ENCODE measurements at places on chromosomes 7 and 10.

DNA sequence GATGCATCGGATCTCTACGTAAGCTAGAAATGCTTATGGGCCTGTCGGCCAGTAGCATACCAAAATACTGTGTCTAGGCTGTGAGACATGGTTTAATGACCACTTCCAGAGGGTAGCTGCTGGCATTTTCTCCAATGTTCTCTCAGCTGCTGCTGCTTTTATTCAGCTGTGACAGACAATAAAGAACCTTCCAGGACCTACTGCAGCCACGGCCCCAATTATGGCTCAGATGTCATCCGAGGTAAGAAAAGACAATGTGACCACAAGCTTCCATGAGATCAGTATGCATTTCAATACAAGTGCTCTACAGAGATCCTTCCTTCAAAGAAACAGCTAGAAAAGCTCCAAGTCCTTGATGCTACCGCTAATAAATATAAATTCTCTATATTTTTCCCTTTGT, 256.2 kb downstream of the SDHAF3 start:
- no peak for DNase-seq

DNA sequence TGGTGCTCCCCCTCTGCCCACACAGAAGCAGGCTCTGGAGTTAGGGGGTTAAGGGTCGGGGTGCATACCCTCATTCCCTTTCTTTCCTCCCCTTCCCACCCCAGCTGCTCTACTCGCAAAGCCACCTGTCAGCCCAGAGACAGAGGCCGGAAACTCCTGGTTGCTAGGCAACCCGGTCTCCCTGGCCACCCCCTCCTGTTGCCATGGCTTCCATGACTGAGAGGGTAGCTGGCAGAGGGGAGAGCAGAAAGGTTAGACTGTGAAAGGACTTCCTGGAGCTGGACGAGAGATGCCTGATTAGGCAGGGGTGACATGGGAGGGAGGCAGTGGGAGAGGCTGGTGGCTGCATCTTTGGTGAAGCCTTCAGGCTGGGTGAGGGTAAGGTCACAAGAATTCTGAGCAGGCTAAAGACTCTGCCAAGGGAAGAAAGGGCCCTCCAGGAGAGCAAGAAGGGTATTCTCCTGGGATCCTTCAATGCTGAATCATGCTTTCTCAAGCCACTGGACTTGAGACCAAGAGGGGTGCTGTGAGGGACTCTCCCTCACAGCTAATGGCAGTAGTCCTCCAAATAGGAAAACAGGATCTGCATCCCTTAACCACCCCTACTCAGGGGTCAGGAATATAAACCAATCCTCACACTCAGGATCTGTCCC, 5.4 kb downstream of the PSD start:
- DNase-seq, result peak; percentile 67

DNA sequence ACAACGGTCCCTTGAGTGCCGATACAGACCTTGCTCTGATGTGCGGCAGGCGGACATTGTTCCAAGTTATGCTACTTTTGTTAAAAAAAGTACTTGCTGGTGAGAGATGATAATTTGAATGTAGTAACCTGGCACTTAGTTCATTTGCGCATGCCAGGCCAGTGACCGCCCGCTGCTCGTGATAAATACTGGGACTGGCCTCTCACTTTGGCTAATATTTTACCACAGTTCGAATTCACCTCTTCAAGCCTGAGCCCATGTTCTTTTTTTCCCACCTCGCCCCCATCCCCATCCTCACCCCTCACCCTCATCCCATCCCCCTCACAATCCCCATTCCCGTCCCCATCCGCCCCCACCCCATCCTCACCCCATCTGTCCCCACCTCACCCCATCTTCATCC, 126.4 kb downstream of the DNAJB6 start:
- no peak for DNase-seq

GRCh38 chr7:135731131-135731530, 3.1 kb upstream of the SLC13A4 start:
- no peak for DNase-seq

- no peak for DNase-seq
Measured at GRCh38 chr10:34938399-34938670, 123.2 kb upstream of the PARD3 start.

DNA sequence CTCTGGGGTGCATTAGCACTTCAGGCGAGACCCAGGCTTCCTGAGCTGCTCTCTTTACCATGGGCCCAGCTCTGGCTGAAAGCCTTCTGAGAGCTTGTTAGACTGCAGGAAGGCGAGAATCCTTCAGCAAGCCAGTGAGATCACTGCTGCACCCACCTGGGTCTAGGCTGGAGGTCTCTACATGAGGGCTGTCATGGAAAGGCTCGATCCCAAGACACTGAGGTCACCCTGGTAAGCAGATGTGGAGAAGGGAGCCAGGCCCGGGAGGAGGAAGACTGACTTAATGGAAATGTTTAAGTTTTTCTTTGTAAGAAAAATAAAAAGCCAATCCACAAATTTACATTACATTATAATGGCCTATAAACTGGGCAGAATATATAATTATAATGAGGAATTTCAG, 684.5 kb downstream of the TNS3 start:
- no peak for DNase-seq

DNA sequence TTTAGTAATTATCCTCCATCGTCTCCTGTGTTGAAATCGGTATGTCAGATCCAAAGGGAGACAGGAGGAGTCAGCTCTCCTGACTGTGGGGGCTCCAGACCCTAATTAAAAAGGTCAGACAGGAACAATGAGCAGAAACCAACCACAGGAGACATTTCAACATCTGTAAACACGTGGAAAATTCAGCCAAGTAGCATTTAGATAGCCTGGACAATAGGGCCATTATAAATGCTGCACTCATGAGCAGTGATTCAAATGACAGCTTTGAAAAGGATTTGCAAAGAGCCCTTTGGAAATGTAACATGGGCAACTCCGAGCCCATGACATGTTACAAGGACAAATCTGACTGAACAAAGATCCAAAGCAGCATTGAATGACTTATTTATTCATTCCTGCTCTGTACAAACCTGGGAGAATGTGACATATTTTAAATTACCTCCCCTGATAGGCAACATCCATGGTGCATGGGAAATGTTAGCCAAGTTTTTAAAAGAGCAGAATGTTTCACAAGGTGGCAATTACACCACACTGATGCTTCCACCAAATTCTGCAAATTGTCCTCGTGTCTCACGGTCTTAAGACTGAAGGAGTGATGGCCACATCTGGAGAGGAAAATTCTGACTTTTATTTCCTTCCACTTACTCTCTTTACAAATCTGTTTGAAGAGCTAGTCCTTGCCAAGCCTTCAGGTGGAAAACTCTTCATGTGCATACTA, 113.3 kb upstream of the KMT2E start:
- no peak for DNase-seq

DNA sequence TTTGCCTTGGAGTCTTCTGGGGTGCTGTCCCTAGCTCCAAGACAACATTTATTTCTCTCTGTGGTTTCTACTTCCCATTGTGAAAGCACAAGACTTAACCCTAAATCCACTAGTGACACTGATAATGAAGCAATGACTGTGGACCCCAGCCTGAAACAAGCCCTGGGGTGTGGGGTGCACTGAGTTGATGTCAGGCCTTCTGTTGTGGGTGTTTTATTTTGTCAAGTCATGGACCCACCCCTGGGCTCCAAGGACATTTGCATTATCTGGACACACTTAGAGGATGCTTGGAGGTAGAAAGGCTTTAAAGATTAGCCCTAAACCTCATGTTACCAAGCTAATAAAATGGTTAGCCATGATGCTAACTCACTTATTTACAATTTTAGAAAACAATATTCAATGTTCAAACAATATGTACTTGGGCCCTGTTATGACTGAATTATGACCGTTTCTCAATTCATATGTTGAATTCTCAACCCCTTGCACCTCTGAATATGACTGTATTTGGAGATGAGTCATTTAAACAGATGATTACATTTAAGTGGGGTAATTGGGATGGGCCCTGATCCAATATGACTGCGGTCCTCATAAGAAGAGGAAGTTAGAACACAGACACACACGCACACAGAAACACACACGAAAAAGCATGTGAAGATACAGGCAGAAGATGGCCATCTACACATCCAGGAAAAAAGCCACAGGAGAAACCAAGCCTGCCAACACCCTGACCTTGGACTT, 137.2 kb upstream of the IGFBP3 start:
- DNase-seq, result no peak

DNA sequence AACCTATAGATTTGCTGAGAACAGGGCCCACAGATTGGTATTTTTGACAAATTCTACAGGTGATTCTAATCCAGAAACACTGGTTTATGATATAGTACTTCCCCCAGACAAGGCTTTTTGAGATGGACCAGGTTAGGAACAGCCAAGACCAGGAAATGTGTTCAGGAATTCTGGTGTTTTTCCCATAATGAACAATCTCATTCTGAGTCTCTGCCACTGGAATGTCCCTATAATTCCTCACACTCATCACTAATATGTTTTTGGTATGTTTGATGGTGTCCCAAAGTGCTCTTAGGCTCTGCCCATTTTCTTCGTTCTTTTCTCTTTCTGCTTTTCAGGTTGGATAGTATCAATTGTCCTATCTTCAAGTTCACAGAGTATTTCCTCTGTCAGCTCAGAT, 107.2 kb upstream of the IGFBP3 start:
- DNase-seq, result no peak

DNA sequence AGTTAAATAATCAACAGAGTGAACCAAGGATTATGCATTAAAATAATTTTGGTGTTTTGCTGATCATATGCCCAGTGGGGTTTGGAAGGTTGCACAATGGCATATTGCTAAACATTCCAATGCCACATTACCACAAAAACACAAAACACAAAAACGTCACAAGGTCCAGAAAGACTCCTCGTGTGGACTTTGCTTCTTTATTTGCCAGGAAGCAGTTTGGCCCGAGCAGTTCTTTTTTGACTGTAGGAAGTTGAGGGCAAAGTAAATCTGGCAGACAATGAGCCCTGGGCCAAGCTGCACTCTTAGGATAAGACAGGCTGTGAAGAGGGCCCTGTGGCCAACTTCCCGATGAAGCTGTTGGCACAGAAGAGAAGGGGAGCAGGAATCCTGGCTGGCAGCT, 39.2 kb upstream of the SLC35B4 start:
- DNase-seq, result no peak

GRCh38 chr7:30888747-30889146, 22.9 kb upstream of the AQP1 start:
- no peak for DNase-seq

GRCh38 chr10:17507538-17507937, 53.1 kb upstream of the ST8SIA6 start:
- DNase-seq, result no peak

Data from neural crest cell (in vitro differentiated cells).